Fibroblast of skin of right biceps (primary cell): ENCODE measurements at places on chromosomes 11 and 22.
A peak's percentile ranks its signal among the peaks of the same experiment; 100 is the strongest.

DNA sequence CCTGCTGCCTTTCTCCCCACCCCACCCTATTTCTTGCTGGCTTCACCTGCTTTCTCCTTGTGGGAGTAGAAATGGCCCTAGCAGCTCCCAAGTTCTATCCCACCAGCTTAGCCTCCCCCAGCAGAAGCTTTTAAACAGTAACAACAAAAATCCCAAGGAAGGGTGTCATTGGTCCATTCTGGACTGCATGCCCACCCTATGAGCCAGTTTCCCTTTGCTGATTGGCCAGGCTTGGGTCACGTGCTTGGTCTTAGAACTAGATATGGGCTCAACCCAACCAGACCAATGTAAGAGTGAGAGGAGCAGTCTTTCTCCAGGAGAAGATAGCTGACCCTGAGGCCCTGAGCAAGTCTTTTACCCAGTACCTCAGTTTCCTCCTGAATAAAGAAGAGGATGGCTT, 2.3 kb downstream of the MTFP1 start:
- no peak for DNase-seq

GRCh38 chr11:128917144-128917724, 25.4 kb downstream of the TP53AIP1 start:
- DNase-seq, result no peak

- DNase-seq, result no peak
These were observed 16.3 kb downstream of the MRGPRG start for GRCh38 chr11:3202305-3202704.

GRCh38 chr11:18778468-18778867, 13.1 kb downstream of the PTPN5 start:
- DNase-seq, result no peak

DNA sequence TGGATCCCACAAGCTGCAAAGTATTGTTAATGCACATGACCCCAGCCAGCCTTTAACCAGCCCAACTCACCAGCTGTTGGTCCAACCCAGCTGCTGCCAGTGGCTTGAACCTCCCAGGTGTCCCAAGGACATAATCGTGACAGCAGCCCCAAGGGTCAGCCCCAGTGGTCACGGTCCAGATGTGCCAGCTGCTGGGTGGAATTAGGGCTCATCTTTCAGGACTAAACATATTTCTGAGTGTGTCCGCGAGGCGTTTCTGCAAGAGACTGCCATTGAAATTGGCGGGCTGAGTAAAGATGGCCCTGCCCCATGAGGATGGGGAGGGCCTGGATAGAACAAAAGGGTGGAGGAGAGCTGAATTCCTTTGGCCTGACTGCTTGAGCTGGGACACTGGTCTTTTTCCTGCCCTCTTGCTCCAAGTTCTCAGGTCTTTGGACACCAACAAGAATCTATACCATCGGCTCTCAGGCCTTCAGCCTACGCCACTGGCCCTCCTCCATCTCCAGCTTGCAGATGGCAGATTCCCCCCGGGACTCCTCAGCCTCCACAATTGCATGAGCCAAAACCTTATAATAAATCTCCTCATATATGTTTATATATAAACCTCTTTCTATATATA, 240.2 kb downstream of the MN1 start:
- DNase-seq, result no peak

DNA sequence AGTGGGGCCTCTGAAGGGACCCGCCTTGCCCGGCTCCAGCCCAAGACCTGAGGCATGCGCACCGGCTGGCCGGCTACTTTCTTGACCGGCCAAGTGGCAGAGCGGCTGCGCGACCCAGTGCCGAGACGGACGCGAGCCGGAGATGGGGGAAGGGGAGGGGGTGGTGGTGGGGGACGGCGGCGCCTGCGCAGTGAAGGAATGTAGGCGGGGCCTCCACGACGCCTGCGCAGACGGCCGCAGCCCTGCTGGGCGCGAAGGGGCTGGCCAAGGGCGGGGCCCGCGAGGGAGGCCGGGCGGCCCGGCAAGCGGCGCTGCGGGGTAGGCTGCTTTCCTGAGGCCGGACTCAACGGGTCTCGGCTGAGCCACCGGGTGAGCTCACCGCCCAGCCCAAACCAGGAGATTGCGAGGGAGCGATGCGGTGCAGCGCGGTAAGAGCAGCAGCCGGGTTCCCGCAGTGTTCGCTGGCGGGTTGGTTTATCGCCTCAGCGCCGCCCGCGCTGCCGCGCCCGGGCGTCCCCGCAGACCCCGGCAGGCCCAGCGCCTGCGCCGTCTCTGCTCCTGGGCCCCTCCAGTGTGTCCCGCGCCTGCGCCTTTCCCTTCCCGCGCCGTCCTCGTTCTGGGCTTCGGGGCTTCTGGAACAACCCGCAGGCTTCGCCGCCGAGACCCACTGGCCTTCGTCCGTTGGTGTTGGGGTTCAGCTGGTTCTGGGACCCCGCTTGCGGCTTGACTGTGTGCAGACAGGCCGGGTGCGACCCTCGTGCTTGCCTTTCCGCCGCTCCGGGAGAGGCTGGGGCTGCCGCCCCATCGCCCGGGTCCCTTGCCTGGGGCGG, at the start of gene SPECC1L:
Gene SPECC1L, plus strand, starts transcription at position 276 of the 830 bp plus-strand sequence. CDS start 31,401 bp downstream, outside the sequence.
- DNase-seq, result peak; percentile 92

DNA sequence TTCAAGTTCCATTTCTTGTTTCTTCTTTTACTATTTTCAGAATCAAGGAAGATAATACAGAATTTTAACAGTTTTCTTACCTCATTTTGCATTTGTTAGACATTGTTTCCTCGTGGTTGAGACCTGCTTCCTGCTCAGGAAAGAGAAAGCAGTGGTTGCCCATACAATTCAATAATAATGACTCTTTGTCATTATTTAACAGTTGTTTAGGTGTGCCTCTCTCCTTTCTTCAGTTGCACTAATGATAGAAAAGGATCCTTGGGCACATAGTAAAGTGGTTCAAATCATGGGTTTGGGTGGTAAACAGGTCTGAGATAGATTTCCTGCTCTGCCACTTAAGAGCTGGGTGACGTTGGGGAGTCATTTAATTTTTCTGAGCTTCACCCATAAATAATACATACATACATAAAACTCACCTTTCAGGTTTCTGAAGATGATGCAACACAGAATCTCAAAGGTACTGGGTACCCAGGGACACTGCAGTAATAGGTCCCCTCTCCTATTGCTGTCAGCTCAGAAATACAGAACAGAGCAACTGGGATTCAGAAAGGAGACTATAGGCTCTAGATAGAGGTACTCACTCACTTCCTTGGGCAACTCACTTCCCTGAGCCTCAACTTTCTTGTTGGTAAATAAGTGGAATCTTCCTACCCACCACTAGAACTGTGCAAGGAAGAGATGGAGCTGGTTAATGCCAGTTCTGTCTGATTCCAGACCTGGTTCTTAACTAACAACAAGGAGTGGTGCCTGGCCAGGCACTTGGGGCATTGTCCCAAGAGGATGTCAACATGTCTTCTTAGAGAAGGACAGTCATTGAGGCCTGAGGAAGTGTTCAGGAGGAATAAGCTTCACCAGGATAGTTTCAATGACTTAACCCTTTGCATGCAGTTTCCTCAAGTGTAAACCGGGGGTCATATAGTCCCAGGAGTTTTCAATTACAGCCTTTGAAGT, 34.9 kb downstream of the CD44 start:
- no peak for DNase-seq

- no peak for DNase-seq
These were observed 35.4 kb upstream of the GNAZ start for GRCh38 chr22:23034621-23035556.
